ENCODE measurements at places on chromosomes 3 and 15.

GRCh38 chr15:70047386-70048197, 50.1 kb downstream of the TLE3 start:
- DNase-seq = no peak

DNA sequence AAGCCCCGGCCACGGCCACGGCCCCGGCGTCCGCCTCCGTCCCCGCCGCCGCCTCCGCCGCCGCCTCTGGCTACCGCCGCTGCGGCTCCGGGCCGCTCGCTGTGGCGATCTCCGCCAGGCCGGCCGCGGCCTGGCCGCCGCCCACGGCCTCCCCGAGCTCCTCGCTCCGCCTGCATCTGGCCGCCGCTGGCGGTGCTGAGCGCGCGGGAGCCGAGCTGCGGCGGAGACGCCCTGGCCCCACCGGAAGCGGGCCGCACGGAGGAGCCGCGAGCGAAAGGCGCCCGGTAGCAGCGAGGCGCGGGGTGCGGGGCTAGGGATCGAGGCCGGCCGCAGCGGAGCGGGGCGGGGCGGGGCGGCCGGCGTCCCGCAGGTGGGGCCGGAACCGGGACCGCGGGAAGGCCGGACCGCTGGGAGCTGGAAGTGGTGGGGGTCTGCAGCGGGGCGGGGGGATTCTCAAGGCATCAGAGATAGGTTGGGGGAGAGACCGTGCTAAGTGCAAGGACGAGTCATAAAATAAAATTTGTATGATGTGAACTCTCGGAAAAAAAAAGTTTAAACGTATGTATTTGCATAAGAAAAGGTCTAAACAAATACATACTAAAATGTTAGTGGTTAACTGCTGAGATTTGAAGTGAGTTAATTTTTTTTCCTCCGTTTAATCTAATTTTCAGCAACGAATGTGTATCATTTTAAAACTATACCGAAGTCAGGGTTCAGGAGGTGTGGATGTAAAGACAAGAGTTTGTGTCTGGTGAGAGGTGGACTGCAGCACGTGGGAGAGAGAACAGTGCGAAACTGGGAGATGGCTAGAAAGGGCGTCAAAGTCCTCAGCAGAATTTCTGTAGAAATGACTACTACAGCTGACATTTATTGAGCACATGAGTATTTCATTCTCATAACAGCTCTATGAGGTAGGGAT, at the start of gene AVEN:
AVEN (minus strand) TSS at position 334 of the 919 bp plus-strand sequence; CDS start at position 176, 158 bp downstream.
- peak; percentile 43 for DNase-seq

DNA sequence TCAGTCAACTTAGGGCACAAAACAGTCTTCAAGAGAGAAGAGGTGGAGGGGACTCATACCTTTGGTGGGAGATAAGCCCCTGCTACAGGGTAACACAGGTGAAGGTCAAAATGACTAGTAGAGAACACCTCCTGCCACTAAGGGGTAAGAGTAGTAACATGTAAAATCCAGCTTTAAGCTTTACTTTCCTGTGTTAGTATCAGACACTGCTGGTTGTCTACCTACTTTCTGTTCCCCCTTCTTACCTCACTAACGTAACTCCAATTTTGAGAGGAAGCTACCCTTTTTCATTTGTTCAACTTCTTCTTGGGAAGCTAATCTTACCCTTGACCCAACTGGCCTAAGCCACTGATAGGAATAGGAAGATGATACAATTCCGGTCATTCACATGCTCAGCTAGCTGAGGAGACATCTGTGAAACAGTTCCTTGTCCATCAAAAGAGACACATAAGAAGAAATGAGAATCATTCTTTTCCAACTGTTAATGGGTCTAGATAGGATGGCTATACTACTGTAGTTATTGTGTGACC, 826.8 kb upstream of the CFAP20DC start:
- DNase-seq = no peak

- no peak for DNase-seq
Observed at GRCh38 chr3:114706591-114707232, 412.9 kb downstream of the TIGIT start.

DNA sequence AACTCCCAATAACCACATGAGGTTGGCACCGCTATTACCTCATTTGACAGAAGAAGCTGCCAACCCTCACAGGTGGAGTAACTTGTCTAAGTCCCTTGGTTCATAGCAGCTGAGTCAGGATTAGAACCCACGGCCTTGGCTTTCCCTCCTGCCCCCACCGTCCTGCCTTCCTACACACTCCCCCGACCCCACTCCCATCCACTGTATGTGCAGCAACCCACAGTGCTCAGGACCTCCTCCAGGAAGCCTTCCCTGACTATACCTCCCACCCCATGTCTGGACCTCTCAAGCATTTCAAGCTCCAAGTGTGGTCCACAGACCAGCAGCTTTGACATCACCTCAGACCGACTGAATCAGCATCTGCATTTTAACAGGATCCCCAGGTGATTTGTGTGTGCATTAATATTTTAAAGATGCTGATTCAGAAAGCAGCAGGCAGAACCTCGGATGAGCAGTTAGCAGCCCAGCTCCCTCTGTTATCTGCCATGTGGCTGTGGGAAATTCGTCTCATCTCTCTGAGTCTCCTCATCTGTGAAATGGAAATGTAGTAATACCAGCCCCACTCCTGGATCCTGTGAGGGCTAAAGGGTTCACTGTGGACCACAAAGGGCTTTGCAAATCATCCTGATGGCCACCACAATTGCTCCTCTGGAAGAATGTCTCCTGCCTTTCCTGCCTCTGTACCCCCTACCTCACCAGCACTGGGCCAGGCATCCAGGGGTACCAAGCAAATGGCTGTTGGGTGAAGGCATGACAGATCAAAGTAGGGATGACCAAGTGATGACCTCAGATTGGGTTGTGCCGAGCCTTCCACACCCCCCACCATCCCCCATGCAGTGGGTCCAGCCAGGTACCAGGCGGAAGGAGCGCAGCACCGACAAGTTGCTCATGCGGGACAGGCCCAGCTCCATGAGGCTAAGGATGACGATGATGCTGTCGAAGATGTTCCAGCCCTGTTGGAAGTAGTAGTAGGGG, 62.7 kb downstream of the SCN5A start:
- DNase-seq = no peak

DNA sequence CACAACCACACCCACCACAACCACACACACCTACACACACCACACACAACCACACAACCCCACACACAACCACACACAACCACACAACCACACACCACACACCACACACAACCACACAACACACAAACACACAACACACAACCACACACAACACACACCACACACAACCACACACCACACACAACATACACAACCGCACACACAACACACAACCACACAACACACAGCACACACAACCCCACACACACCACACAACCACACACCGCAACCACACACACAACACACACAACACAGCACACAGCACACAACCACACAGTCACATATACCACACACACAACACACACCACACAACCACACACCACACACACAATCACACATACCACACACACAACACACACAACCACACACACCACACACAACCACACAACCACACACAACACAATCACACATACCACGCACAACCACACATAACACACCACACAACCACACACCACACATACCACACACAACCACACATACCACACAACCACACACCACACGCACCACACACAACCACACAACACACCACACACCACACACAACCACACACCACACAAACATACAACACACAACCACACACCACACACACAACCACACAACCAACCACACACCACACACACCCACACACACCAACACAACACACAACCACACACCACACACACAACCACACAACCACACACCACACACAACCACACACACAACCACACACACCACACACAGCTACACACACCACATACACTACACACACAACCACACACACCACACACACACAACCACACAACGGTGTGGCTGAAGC, 23.7 kb downstream of the CPN2 start:
- DNase-seq = no peak

DNA sequence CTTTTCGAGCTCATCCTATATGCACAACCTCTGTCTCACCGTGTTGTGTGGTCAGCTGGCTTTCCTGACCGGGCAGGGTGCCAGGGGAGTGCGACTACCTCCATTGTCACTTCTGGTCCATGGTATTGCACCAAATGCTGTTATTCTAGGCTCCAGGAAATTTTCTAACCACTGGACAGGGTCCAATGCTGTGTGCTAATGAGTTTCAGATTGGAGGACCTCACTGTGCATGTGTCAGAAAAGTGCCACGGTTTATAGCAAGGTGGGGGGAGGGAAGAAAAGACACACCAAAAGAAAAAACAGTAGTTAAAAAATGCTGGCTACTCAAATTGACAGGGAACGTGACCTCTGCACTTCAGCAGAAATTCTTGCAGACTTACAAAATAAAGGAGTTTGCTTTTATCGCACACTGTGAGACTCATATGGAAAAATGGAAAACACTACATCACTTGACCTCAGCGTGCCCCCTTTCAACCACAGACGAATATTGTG, 480.1 kb downstream of the FOXP1 start:
- no peak for DNase-seq

DNA sequence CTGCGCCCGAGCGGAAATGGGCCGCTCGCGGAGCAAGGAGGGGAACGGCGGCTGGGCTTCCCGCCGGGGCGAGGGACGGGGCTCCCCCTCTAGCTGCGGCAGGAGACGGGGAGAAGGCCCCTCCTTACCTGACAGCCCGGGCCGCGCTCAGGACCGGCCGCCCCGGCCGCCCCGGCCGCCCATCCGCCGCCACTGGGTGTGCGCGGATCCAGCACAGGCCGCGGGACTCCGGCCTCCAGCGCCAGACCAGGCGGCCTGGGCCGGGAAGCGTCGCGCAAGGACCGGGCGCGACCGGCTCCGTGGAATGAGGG, 296 bp downstream of the TPRA1 start:
- DNase-seq = no peak

GRCh38 chr3:41742121-41742520, 219.8 kb downstream of the ULK4 start:
- DNase-seq = no peak

DNA sequence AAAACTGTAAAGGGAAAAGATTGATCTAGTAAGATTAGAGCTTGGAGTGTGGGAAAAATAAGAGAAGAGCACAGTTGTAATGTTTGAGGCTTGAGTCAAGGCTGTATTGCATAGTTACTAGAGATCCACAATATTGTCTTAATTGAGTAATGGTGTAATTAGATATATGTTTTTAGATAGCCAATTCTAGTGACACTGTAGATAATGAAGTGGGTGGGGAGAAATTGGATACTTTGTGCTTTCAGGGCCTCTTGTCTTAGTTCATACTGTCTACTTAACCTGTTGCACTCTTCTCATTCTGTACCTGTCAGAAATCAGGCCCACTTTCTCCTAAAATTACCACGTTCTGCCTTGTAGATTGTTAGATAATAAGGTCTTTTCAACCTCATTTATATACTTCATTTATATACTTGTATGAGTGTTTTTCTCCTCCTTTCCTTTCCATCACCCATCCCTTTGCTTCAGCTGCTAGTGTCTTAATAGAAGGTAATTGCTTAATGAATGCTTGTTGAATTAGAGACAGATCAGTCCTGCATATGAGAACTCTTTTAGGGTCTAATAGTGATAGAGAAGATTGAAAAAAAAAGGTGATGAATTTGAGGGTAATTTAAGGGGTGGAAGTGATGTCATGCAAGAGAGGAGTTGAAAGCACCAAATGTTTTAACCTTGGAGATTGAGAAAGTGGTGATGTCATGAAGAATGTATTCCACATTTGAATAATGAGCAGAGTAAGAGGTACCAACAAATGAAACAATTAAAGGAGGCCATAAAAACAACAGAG, 32.0 kb downstream of the PIK3CA start:
- no peak for DNase-seq

- no peak for DNase-seq
Observed at GRCh38 chr3:11495948-11496557, 147.7 kb downstream of the VGLL4 start.

- no peak for DNase-seq
Observed at GRCh38 chr15:74937272-74937589, 642 bp downstream of the COX5A start.

Measured in activated CD8-positive, alpha-beta memory T cell treated with anti-CD3 and anti-CD28 coated beads for 1 hour (primary cell).